Activated CD4-positive, alpha-beta T cell treated with anti-CD3 and anti-CD28 coated beads, Interleukin-2, Interleukin-6, amounts not matched to agents 100 ng/mL and 50 ng/mL, durations not matched to agents 16 hours and 8 hours (primary cell): ENCODE measurements at places on chromosomes 3 and 15.

DNA sequence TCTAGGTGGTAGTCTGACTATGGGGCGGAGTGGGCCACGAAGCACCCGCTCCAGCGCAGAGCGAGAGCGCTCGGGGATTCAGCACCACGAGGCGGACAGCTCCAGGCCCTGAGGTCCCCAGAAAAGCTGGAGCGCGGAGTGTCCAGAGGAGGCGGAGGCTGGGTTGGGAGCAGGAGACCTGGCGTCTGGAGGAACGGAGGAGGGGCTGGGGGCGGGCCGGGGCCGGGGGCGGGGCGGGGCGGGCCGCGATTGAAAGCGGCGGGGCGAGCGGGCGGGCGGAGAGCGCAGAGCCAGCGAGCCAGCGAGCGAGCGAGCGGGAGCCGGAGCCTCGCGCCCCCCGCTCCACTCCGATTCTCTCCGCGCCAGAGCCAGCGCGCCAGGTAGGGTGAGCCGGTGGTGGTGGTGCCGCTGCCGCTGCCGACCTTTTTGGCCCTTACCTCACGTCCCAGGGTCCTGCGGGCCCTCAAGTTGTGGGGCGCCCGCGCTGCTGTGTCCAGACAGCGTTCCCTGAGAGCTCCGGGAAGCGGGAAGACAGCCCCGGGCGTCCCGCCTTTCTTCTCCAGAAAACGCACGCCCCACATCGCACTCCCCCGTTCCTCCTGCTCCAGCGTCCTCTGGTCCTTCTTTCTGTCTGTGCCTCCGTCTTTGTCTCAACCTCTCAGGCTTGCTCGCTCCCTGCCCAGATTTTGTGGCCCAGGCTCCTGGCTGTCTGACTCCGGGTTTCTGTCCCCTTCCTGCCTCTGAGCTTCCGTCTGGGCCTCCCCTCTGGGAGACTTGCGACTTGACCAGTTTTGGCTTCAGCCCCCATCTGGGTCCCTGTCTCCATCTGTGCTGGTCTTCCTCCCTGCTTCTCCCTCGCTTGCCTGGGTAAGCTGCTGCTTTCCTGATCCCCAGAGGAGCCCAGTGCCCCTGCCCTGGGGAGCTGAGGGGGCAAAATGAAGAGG lies at the start of gene GRM2:
TSS of gene GRM2 (plus strand) at position 281 of the 944 bp plus-strand sequence. CDS start 1,916 bp downstream, outside the sequence.
- DNase-seq = no peak

DNA sequence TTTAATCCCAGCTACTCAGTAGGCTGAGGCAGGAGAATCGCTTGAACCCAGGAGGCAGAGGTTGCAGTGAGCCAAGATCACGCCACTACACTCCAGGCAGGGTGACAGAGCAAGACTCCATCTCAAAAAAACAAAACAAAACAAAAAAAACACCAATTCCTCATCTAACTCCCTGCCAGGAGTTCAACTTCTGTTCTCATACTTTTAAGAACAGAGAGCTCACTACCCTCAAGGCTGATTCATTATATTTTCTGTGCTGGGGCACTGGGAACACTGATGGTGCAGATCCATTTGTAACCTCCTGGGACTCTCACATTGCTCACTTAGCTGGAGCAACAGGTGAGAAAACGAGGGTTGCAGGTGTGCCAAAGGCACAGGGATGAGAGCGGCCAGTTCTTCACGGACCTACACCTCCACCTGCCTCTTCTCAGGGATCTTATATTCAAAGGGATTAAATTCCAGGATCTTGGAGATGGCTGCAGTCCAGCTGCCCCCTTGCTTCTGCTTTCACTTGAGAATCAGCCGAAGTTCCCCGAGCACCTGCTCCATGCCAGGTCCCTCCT lies 12.3 kb upstream of the CSK start:
- DNase-seq = no peak

DNA sequence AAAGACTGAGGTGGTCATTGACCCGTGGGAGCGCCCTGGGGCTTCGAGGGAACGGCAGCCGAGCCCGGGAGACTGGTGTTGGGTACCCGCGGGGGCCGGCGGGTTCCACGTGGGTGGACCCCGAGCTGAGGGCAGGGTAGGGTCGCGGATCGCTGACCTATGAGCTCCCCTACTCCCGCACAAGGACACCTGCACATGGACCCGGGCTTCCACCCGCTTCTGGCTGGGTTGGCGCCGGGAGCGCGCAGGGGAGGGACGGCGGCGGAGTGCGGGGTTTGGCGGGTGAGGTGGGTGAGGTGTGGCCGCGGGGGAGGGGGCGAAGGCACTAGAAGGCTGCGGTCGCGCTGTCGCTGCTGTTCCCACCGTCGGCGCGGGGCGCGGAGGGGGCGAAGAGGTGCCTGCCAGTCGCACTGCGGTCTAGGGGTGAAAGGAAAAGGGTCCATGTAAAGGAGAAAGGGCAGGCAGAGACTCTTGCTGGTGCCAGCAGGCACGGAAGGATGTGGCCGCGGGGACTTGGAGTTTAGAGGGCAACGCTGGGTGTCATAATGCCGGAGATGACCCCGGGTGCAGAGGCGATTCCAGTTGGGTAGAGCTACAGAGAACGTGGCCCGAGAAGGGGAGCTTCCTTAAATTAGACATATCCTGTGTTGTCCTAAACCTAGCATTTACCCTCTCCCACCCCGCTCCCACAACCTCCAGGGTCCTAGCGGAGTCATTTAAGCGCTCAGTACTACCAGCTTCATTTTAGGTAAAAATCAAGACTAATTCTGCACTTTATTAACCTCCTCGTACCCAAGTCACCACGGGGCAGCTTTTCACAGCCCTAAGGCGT lies 245.9 kb upstream of the TOPAZ1 start:
- no peak for DNase-seq

GRCh38 chr3:96863129-96863740 lies 48.8 kb downstream of the EPHA6 start:
- DNase-seq = peak; percentile 30

GRCh38 chr3:69819282-69819681 lies 80.0 kb downstream of the MITF start:
- DNase-seq = no peak
